ENCODE measurements at places on chromosomes 2 and 18. TPM values are rescaled to one million over a fixed set of nuclear protein-coding genes. Genes with fewer than 3 reads are reported as not detected.
A peak's percentile ranks its signal among the peaks of the same experiment; 100 is the strongest.

The METTL4 gene
- total RNA-seq = 22.8 TPM

The GALR1 gene
- not detected for total RNA-seq

The CHRNG gene
- not detected for total RNA-seq

The TEX44 gene
- total RNA-seq = not detected

The LRRC30 gene
- total RNA-seq = not detected

The TBR1 gene
- total RNA-seq = not detected

The INPP5D gene
- total RNA-seq = 51.0 TPM

The TMEFF2 gene
- not detected for total RNA-seq

GRCh38 chr2:26018184-26019055 is 15.5 kb upstream of the RAB10 start:
- H3K4me1 ChIP-seq = no peaks in the 10 kb centered on the region
- no peaks in the 10 kb centered on the region for H3K27me3 ChIP-seq
- no peak overlapping the region for H3K27ac ChIP-seq
- H3K36me3 ChIP-seq = no peaks in the 10 kb centered on the region
- DNase-seq = no peak

DNA sequence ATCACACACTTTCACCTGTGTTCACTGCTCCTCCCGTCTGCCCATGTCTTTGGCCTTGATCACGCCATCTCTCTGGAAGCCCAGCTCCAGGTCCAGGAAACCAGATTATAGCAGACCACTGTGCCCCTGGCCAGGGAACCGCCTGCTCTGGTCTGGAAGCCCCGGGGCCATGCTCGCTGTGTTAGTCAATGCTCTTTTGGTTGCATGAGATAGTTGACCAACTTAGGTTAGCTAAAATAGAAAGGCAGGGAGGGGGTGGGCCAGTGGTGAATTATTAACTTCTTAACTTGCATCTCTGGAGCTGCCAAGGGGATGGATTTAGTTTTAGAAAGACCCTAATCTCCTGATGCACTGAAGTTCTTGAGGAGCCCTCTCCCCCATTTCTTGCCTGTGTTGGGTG is 232.7 kb downstream of the AGAP1 start:
- no peaks in the 10 kb centered on the region for H3K4me1 ChIP-seq
- H3K4me3 ChIP-seq = no peak overlapping the region
- no peaks in the 10 kb centered on the region for H3K36me3 ChIP-seq

DNA sequence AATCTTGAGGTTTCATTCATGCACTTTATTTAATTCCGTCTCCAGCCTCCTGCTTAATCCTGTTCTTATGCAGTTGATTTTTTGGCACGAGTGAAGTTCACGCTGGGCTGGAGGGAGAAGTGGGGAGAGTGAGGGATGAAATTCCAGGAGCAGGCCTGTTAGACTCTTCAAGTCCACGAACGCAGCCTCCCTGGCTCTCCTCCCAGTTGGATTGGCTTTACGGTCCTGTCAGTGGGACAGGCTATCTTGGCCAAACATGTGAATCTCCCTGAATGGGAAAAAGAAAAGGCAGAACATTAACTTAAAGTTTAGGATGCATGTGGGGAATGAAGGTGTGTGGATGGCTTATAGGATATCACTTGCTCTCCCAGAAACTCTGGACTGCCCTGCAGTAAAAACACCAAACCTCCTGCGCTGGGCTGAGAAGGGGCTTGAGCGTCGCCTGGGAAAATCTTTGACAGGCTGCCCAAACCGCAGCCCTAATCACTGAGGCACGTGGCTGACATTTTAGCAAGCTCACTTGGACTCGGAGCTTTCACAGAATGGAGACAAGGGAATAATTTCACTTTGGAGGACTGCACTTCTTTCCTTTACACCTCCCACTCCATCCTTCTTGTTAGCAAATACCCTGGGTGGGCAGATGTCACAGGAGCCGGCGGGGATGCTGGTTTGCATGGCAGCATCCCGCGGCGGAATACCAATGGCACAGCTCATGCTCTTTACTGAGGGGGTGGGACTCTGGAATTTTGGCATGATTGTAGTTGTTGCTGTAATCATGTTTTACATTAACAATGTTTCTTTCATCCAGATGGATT is 93.9 kb downstream of the ACKR3 start:
- H3K4me1 ChIP-seq = no peaks in the 10 kb centered on the region
- no peak overlapping the region for H3K4me3 ChIP-seq
- DNase-seq = no peak
- no peaks in the 10 kb centered on the region for H3K36me3 ChIP-seq
- H3K27ac ChIP-seq = no peak overlapping the region
- H3K27me3 ChIP-seq = no peaks in the 10 kb centered on the region

- DNase-seq = no peak
- H3K4me1 ChIP-seq = no peaks in the 10 kb centered on the region
- no peak overlapping the region for H3K4me3 ChIP-seq
Observed at GRCh38 chr18:58952858-58953257, 88.2 kb downstream of the ZNF532 start.

DNA sequence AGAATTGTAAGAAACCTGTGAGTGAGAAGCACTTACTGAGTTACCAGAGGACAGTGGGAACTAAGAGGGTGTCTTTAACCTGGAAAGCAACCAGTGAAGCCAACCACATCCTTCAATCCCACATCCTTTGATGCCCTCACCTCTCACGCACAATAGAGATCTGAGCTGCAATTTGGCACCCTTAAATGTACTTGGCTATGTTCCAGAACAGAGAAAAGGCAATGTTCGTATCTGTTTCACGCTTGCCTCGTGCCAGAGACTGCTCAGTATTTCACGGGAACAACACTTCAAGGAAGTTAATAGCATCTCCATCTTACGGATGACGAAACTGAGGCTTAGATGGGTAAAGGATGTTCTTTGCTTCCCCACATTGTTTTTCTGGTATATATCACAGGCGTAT is 167.4 kb downstream of the DPP10 start:
- H3K4me3 ChIP-seq = no peak overlapping the region
- no peaks in the 10 kb centered on the region for H3K36me3 ChIP-seq
- DNase-seq = no peak
- H3K4me1 ChIP-seq = no peaks in the 10 kb centered on the region
- H3K27me3 ChIP-seq = no peaks in the 10 kb centered on the region

DNA sequence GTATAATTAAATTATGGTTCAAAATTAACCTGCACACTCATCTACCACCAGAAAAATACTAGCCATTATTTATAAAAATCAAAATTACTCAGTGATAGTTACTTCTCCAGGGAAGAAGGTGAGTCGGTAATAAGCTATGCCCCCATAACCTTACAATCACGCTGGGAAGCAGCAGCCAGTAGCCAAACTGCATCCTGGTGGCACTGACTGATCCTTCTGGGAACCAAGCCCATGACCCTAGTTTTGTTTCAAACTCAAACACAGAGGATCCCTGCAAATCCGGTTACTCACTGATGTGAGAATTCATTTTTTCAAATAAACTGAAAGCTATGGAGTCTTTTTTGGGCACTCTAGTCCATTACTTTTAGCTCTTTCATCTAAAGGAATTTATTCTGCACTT is 88.2 kb upstream of the VWC2L start:
- H3K27ac ChIP-seq = no peak overlapping the region
- H3K36me3 ChIP-seq = no peaks in the 10 kb centered on the region
- no peaks in the 10 kb centered on the region for H3K4me1 ChIP-seq
- H3K4me3 ChIP-seq = no peak overlapping the region
- DNase-seq = no peak

GRCh38 chr2:231715988-231716616 is 7.8 kb downstream of the PTMA start:
- no peak overlapping the region for H3K27ac ChIP-seq
- peaks cover 15% of the 10 kb centered on the region for H3K36me3 ChIP-seq
- DNase-seq = no peak
- H3K27me3 ChIP-seq = no peaks in the 10 kb centered on the region
- H3K4me3 ChIP-seq = no peak overlapping the region

DNA sequence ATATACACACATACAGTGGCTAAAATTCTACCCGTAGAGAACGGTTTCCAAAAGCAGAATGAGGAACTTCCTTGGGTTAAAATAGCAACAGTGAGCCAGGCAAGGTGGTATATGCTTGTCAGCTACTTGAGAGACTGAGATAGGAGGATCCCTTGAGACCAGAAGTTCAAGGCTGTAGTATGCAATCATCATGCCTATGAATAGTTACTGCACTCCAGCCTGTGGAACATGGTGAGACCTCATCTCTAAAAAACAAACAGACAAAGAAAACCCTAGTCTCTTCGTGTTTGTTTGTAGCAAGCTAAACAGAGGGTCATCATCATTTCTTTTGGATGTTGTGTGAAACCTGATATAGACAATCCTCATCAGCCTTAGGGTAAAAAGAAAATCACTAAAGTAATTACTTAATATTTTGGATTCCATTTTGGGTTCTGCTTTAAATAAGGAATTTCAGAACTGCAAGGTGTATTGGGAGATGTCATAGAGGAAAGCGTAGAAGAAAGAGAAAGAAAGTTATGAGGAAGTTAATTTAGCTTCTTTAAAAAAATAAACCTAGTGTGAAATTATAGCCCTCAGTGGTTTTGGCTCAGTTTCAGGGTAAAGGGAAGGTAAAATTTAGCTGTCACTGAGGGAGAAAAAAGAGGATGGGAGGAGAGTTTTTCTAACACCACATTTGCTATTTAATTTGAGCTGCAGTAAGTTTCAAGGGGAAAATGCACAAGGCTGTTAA is 46.5 kb downstream of the PLEK start:
- H3K4me1 ChIP-seq = peaks cover 29% of the 10 kb centered on the region
- no peak overlapping the region for H3K27ac ChIP-seq
- no peak overlapping the region for H3K4me3 ChIP-seq
- H3K27me3 ChIP-seq = no peaks in the 10 kb centered on the region
- H3K36me3 ChIP-seq = no peaks in the 10 kb centered on the region
- no peak for DNase-seq

DNA sequence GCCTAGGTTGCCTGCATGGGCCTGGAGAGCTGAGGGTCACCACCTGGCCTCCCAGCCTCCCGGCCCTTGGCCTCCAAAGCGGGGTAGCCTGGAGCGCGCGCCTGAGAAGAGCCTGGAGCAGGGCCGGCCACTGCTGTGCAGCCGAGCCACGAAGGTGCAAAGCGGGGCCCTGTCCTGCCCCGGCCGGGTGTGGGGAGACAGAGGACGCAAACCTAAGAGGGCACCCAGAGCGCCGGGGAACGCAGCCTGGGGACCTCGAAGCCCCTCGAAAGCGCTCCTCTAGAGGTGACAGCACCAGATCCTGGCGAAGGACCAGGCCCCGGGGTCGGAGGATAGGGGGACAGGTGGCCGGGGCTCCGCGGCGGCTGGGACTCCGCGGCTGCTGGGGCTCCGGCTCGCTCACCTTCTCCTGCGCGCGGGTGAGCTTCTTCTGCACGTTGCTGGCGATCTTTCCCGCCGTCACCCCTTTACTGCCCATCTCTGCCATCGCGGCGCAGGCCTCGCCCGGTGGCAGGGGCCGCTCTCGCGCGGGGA is 430 bp downstream of the BIN1 start:
- H3K36me3 ChIP-seq = no peaks in the 10 kb centered on the region
- H3K4me3 ChIP-seq = peak overlapping the region; percentile 43
- H3K4me1 ChIP-seq = peaks cover 13% of the 10 kb centered on the region

GRCh38 chr2:36403675-36404230 is 48.2 kb downstream of the CRIM1 start:
- H3K36me3 ChIP-seq = no peaks in the 10 kb centered on the region
- no peaks in the 10 kb centered on the region for H3K27me3 ChIP-seq
- no peak overlapping the region for H3K4me3 ChIP-seq
- DNase-seq = no peak
- H3K27ac ChIP-seq = no peak overlapping the region
- no peaks in the 10 kb centered on the region for H3K4me1 ChIP-seq

DNA sequence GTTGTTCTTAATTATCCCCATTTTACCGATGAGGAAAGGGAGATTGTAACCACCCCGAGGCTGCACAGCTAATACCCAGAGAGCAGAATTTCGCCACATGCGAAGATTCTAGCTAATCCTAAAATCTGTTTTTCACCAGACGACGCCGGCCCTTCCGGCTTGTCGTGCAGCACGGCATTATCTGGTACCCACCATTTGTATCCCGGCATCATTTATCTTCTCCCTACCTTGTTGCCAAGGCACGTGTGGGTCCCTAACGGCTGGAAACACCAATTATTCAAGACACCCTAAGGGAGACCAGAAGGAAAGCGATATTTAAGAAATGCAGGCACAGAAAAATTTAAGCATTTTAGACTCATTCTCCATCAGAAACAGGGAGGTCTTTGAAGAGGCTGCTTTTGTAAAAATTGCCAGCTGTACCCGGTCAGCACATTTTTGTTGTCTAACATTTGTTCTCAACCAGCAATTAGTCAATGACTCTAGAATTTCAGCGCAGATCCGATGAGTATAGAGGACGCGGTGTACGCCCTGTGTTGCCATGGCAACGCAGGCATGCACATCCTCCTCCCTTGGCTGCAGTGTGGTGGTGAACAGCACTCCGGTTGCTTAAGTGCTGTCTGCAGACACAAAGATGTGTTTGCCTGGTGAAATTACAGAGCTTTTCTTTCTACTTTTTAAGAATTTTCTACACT is 111.6 kb downstream of the AGAP1 start:
- H3K27me3 ChIP-seq = no peaks in the 10 kb centered on the region
- no peak overlapping the region for H3K27ac ChIP-seq
- peak; percentile 23 for DNase-seq
- no peaks in the 10 kb centered on the region for H3K4me1 ChIP-seq
- no peaks in the 10 kb centered on the region for H3K36me3 ChIP-seq

- no peaks in the 10 kb centered on the region for H3K36me3 ChIP-seq
- H3K4me3 ChIP-seq = no peak overlapping the region
- peaks cover 38% of the 10 kb centered on the region for H3K4me1 ChIP-seq
- H3K27me3 ChIP-seq = no peaks in the 10 kb centered on the region
- no peak for DNase-seq
Observed at GRCh38 chr2:144235050-144235449, 284.9 kb downstream of the ZEB2 start.

DNA sequence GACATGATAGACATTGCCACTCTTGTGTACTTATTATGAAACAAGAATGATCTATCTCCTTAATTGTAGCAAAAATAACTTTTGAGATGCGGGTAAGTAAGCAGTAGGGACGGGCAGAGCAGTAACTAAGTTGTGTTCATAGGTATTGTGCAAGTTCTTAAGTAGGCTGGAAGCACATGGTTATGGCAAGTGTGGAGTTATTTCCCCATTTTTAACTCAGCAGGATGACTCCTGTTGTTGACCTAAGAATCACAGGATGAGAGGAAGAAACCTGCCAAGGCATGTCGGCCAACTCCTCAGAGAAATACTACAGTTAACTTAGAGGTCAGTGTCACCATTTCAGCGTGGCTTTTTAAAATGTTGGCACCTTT is 51.1 kb upstream of the FN1 start:
- no peaks in the 10 kb centered on the region for H3K4me1 ChIP-seq
- H3K36me3 ChIP-seq = no peaks in the 10 kb centered on the region

DNA sequence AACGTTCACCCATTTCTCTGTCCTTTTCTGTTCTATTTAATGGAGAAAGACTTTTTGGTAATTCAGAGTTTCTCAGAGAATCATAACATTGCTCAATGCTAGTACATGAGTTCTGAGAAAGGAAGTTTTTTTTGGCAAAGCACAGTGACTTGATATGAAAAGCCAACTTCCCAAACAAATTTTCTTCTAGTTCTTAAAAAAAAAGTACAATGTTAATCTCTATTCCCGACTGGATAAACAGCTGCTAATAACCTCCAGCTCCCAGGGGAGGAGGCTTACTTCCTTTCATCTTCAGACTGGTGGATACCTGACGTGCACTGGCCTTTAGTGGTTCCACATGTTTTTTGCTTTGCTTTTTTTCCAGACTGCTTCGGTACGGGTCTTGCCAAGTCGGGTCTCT is 284.6 kb upstream of the CCDC68 start:
- H3K27me3 ChIP-seq = no peaks in the 10 kb centered on the region
- H3K4me3 ChIP-seq = no peak overlapping the region
- no peaks in the 10 kb centered on the region for H3K4me1 ChIP-seq

GRCh38 chr18:50424877-50425690 is 50.2 kb downstream of the SKA1 start:
- DNase-seq = no peak
- no peaks in the 10 kb centered on the region for H3K36me3 ChIP-seq
- no peaks in the 10 kb centered on the region for H3K27me3 ChIP-seq
- no peak overlapping the region for H3K4me3 ChIP-seq

All from CD8-positive, alpha-beta memory T cell (primary cell).